ENCODE measurements at places on chromosomes 2 and 18. TPM values are rescaled to one million over a fixed set of nuclear protein-coding genes. Genes with fewer than 3 reads are reported as not detected.

The CBLN2 gene
- not detected for total RNA-seq

The PSD4 gene
- total RNA-seq = 96.5 TPM

The AQP12B gene
- total RNA-seq = not detected

The EGR4 gene
- 0.14 TPM for total RNA-seq

The CDK15 gene
- total RNA-seq = not detected

DNA sequence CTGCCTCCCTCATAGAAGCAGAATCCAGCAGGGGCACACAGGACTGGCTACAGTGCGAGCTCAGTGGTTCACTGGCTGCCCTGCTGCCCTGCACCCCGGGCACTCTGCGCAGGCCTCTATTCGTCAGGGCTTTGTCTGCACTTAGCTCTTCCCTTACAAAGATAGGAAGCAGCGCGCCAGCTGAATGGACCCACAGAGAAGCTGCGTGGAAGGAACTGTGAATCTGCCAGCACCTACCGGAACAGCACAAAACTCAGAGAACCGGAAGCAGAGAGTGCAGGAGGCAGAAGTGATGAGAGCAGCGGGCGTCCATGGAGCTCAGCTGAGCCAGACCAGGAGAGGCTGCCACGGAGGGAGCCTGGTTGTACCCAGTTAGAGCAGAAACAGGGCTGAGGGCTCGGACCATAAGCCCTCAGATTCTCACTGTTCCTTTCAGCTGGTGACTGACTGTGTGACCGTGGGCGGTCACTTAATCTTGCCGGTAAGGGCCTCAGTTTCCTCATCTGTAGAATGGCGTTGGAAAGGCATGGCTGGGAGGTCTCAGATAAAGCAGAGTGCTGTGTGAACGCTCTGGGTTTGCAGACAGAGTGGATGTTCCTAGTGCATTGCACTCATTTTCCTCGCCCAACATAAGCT, 23.1 kb upstream of the SLC66A3 start:
- peak; percentile 30 for DNase-seq

- DNase-seq = no peak
These were observed 50.5 kb downstream of the MAP4K4 start for GRCh38 chr2:101748000-101748399.

DNA sequence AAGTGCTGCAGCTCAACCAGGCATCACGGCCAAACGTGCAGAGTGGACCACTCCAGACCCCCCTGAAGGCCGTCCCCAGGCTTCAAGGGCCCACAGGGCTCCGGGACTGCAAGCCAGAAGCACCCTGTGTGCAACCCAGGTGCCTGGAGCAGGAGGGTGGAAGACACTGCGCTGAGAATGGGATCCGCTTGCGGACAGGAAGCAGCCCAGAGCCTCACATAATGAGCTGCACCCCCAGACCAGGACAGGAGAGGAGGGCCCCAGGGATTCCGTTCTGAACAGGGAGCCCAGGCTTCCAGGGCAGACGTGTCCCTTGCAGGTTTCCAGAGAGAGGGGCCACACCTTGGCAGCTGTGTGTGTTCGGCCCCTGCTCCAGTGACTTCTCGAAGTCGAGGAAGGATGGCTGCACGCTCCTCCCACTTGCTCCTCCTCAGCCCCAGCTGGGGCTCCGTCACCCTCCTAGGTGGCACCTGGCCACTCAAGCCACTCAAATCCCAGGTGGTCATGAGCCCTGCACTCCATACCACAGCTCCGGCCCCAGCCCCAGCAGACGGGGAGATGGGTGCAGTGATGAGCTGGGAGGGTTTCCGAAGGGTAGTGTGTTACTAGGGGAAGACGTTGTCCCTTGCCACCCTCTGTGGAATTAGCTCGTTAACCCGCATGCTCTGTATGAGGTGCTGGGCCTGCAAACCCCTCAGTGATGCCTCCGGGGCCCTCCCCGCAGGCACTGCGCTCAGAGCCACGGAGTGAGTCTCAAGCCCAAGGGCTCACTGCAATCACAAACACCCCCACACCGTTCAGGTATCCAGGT, 79.2 kb downstream of the NDUFA10 start:
- no peak for DNase-seq

DNA sequence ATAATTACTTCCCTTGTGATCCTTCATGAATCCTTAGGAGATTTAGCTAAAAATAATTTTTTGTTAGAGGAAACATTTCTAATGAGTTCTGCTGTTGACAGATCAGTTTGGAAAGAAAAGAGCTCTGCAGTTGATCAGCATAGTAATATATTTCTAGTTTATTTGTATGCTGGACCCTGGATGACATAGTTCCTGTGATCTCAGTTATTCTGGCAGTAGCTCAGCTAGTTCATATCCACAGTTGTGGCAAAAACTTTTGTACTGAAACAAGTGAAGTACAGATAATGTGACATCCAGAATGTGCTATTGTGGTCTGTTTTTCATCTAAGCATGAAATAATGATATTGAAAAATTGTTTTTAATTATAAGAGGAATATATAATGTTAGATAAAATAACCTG, 33.7 kb downstream of the ABI2 start:
- no peak for DNase-seq

DNA sequence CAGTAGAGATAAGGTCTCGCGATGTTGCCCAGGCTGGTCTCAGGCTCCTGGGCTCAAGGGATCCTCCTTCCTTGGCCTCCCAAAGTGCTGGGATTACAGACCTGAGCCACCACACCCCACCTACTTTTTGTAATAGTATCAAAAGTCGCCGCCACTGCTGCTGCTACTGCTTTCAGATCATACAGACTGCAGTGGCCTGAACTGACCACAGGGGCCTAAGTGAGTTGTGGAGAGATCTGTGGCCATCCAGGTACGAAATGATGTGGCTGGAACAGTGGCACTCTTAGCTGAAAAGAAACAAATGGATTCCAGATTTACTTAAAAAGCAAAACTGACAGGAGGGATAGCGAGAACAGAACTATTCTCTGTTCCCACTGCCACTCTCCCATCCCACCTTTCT, 32.9 kb upstream of the POMC start:
- no peak for DNase-seq

DNA sequence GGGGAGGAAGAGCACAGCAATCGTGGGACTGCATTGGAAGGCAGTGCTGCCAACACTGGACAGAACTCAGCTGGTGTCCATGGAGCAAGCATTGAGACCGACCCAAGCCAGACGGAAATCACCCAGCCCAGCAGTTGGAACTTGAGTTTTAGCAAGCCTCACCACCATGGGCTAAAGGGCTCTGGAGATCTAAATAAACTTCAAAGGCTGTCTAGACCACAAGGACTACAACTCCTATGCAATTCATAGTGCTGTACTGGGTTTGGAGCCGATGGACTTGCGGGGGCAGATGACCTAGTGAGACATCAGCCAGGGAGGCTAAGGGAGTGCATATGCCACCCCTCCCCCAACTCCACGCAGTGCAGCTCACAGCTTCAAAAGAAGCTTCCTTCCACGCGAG, 243.6 kb upstream of the SLC39A10 start:
- DNase-seq = no peak

GRCh38 chr2:187500585-187501359, 52.7 kb upstream of the CALCRL start:
- no peak for DNase-seq

DNA sequence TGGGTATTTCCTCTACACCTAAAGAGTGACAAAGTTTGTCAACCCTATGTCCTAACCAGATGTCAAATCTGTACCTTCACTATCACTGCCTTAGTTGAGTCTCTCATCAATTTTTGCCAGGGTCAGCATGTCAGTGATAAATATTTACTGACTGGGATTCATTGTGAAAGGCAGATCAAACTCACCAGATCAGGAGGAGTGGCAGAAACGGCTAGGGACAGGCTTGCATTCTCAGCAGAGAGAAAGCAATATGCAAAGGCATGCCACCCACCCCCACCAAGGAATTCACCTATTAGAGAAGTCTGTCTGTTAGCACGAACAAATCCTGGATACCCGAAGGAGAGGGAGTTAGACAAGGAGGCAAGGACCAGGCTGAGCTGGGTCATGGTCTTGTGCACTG, 62.6 kb downstream of the PTPN2 start:
- DNase-seq = no peak

- DNase-seq = no peak
These were observed 106.3 kb downstream of the EPHA4 start for GRCh38 chr2:221465776-221466175.

DNA sequence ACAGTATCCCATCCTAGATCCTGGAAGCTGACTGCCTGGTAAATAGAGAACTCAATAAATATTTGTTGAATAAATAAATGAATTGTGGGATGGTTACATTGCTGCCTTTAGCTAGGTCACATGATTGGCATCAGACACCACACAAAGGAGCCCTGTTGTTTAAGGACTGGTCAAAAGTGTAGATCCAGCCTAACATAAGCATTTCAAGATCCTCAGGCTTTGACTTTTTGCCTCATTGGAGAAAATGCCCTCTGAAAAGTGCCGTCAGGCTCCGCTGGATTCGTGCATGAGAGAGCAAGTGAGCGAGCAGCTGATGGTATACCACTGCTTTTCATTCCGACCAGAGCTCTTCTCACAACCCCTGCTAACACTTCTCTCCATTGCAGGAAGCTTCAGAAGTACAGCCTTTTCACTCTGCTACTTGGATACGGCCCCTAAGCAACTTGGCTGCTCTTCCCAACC, 1.3 kb upstream of the ZNF24 start:
- no peak for DNase-seq

DNA sequence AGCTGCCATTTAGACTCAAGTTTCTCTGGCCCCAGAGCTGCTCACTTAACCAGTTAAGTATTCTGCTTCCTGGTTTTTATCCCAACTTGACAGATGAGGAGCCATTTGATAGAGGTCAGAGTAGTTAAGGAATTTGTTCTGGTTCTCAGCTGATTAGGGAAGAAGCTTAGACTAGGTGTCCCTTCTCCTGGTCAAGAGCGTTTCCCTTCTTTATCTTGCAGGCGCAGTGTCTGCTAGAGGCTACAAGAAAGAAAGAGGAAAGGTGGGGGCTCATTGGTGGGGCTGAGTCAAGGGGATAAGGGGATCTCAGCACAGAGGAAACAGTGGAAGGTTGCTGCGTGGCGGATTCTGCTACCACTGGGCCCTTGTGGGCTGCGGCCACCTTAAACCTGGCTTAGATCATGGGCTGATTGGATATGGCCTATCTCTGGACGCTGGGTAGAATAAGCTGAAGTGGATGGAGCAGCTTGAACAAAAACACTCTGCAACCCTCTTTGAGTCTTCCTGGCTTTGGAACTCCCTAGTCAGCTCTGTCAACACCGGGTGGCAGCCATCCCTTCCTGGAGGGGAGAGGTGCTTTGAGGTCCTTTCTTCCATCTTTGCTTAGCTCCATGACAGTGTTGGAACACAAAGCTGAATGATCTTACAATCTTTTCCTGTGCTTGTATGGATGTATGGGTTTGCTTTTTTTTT, 70.8 kb downstream of the QPCT start:
- DNase-seq = no peak

GRCh38 chr18:75679331-75679730, 251.8 kb upstream of the SMIM21 start:
- DNase-seq = no peak

GRCh38 chr2:211837206-211837605, 701.4 kb downstream of the ERBB4 start:
- DNase-seq = no peak

- DNase-seq = no peak
These were observed 109.1 kb downstream of the HDAC4 start for GRCh38 chr2:239291475-239292350.
